ENCODE measurements at places on chromosomes 13 and 19.

DNA sequence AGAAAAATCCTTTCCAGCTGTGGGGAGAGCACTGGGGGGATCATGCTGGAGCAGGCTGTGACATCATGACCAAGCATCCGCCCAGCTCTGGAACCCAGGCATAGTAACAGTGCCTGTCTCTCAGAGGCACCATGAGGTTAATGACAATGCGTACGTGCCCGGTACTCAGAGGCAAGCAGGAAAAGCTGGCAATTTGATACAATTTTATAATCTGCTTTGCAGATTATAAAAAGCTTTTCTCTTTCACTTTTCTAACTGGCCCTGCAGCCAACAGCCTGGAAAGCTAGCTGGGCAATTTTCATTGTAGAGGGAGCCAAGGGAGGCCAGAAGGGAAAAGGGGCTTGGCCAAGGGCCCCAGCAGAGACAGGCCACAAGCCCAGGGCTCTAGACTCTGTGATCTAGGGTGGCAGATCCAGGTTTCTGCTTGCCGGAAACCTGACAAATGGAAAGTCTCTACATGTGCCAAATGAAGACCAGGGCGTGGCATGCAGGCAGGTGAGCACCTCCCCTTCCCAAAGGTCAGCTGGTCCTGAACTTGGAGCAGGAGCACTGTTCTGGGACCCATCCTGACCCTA lies 22.7 kb downstream of the VRK3 start:
- DNase-seq, result no peak

GRCh38 chr13:113500530-113501265 lies 10.2 kb upstream of the DCUN1D2 start:
- no peak for DNase-seq

DNA sequence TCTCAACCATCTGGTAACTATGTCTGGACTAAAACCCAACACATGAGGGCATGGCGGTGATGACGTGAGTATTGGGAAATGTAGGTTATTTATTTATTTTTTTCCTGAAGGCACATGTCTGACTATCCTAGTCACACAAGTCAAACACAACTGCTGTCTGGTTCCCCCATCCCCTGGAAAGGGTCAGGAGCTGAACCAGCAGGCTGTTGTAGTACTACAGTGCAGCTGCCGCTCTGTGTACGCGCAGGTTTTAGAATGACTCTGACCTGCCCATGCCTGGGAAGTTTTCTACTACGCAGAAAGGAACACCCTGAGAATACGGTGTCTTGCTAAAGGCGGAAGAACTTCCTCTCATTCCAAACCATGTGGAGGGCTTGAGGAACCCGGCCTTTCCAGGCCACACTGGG lies 1.2 kb downstream of the SLC7A1 start:
- DNase-seq, result peak; percentile 71

GRCh38 chr19:5038631-5039271 lies 69.8 kb downstream of the KDM4B start:
- DNase-seq, result peak; percentile 71

- DNase-seq, result no peak
Measured at GRCh38 chr13:26987486-26988013, 184.1 kb downstream of the USP12 start.

- DNase-seq, result no peak
Measured at GRCh38 chr13:104436555-104436954, 1370.3 kb upstream of the SLC10A2 start.

DNA sequence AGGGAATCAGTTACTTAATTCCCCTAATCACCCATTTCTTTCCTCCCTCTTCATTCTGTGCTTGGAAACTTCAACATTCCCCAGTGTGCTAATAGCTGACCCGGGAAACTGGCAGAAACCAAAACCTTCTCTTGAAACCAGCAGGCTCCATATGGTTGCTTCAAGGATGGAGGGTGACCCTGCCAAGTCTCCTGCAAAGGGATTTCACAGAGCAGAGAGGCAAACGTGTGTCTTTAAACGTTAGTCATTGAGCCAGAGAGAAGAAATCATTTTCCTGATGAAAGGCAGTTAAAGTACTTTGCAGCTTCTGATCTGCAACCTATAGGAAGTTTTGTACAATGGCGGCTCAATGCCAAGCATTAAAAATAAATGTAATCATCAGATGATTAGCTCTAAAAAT lies 220.9 kb downstream of the POU4F1 start:
- no peak for DNase-seq

DNA sequence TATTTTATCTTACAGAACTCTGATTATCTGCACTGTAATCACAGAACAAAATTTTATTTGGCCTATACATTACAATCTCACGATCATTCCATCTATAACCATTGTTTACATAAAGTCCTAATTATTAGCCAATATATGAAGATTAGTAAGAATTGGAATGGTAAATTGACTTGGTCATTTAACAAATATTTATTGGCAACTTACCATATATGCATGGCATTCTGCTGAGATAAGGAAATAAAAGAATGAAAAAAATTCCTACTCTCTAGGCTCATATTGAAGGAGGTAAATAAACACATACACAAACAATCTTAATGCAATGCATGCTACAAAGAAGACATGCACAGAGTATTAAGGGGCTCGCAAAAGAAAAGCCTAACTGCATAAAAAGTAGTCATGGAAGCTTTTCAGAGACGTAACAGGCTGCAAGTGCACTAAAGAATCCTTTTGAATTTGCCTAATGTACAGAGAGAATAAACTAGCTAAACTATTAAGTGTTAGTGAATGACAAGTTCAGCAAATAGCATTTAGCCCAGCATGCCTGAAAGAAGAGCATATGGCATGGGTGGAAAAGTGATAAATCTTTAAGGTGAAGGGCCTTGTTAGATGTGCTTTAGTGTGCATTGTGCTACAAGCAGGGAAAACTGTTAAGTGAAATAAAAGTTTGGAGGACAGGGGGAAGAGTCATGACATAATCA lies 1131.1 kb downstream of the PCDH9 start:
- no peak for DNase-seq

DNA sequence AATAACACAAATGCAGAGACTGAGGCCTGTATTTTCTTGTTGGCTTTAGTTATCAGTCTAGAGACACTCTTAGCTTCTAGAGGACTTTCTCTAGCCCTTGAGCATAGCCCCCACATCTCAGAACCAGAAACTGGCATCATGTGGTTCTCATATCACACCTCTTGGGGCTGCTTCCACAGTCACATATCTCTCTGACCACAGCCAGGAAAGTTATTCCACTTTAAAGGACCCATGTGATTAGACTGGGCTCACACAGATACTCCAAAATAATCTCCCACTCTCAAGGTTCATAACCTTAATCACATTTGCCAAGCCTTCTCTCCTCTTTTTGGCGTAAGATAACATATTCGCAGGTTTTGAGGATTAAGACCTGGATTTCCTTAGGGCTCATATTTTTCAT lies 846.9 kb upstream of the MIR17HG start:
- no peak for DNase-seq

GRCh38 chr19:13825489-13826441 lies 30.5 kb downstream of the ZSWIM4 start:
- DNase-seq, result no peak

DNA sequence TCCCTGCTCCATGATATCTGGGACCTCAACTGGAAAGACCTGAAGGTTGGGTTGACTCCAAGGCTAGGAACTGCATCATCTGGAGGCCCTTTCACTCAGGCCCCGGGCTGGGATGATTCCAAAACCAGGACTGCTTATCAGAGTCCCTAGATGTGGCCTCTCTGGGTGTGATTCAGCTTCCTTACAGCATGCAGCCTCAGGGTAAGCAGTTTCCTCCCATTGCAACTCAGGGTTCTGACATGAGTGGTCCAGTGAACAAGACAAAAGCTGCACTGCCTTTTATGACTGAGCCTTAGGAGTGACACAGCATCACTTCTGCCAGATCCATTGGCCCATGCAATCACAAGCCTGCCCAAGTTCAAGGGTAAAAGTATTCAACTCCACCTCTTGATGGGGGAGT lies 502.8 kb downstream of the COG6 start:
- DNase-seq, result no peak

- DNase-seq, result no peak
Measured at GRCh38 chr13:30846866-30847265, 59.2 kb upstream of the MEDAG start.

DNA sequence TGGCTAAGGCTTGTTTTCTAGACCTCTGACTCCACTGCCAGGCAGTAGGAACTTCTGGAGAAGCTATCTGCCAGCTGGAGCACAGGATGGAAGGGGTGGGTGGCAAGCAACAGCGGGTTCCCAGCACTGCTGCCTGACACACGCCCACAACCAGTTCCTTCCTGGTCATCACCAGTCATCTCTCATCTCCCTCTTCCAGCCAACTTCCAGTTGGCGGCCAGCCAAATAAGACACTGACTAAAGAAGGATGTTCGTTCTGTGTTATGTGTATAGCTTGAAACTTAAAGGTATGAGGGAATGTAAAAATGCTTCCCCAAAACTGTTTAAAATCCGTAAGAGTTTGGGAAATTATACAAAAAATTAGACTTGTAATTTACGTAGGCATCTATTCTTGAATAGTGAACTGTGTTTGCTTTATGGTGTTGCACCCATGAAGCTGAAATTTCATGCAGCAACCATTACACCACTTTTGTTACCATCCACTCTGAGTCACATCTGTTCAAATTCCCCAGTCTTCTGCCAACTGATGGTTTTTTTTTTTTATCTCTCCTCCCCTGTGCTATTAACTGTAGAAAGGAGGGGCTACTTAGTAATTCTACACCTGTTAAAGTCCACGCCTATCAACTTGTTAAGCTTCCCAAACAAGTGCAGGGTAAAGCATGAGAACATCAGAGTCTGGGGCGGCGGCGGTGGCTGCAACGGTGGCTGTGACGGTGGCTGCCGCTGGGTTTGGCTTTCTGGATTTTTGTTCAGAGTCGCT lies 86.2 kb upstream of the FRY start:
- DNase-seq, result no peak

GRCh38 chr13:112105892-112106291 lies 38.9 kb downstream of the SOX1 start:
- DNase-seq, result no peak

- DNase-seq, result no peak
Measured at GRCh38 chr13:41098761-41099160, 33.8 kb downstream of the KBTBD6 start.

DNA sequence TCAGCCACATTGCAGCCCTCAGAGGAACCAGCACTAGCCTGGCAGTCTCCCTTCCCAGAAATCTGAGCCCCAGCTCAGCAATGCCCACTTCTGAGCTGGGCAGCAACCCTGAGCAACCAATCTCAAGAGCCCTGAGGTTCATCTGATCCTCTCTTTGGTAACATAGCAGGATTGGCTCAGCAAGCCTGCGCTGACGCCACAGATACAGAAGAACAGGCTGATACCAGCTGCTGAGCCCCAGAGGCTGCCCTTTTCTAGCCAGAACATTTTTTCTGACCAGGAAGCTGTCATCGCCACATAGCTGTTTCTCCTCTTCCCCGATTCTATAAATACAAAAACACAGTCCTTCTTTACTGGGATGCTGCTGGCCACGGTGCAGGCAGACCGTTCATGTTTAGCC lies 59.8 kb downstream of the TRPM4 start:
- DNase-seq, result no peak

DNA sequence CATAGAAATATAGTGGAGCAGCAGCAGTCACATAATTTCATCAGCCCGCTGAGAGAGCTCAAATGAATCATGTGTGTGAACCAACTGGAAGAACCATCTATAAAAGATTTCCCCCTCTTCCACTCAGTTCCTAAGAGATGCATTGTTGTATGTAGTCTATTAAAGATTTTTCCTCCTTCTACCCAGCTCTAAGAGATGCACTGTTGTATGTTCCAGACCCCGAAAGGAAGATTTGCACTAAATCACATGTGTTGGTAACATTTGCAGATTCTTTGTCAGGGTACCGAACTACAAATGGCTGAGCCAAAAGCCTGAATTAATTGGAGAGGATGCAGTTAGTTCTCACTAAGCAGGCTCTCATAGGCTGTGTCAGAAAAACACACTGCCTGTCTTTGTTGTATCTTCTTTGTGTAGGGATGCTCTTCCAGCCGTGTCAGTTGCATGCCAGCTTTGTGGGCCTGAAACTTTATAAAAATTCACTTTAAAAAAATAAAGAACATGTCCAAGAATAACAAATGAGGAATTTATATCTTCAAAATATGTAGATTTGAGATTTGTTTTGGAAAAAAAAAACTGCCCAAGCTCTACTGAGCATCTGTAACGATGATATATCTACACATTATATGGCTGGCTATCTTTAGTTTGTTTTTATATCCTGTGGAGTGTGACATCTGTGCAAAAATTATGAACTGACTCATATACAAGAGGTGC lies 223.1 kb downstream of the MZT1 start:
- no peak for DNase-seq

GRCh38 chr13:34458756-34459715 lies 483.0 kb upstream of the NBEA start:
- no peak for DNase-seq

- DNase-seq, result no peak
Measured at GRCh38 chr19:30450100-30450499, 77.9 kb downstream of the ZNF536 start.

- no peak for DNase-seq
Measured at GRCh38 chr13:75372517-75372916, 109.5 kb downstream of the TBC1D4 start.

DNA sequence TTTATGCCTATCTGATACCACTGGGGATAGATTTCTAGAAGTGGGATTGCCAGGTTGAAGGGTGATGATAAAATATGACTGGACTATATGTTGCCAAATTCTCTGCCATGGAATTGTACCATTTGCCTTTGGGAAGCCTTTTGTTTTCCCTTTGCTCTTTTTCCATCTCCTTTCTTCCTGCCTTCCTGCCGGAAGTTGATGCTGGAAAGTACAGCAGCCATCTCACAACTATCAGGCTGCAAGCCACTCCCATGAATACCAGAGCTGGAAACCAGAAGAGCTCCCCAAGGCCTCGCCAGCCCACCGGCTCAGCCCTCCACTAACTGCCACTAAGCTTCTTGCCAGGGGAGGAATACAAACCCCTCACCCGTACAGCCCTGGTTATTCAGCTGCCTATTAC lies 29.7 kb downstream of the ZIC5 start:
- DNase-seq, result no peak

- no peak for DNase-seq
Measured at GRCh38 chr19:45526143-45526542, 18.9 kb downstream of the VASP start.

GRCh38 chr13:75647126-75647784 lies 11.1 kb downstream of the LMO7 start:
- DNase-seq, result peak; percentile 39

DNA sequence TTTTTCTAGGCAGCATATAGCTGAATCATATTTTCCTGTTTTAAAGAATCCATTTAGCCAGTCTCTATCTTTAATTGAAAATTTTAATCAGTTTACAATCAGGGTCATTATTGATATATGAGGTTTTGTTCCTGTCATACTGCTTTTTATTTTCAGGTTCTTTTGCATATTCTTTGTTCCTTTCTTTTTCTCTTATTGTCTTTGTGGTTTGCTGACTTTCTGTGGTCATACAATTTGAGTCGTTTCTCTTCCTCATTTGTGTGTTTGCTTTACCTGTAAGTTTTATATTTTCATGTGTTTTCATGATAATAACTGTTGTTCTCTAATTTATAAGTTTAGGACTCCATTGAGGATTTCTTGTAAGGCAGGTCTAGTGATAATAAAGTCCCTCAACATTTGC lies 812.6 kb downstream of the DACH1 start:
- peak; percentile 6 for DNase-seq

- DNase-seq, result no peak
Measured at GRCh38 chr19:960020-960419, 24.1 kb upstream of the WDR18 start.
